ENCODE measurements at places on chromosomes 3 and 15.

DNA sequence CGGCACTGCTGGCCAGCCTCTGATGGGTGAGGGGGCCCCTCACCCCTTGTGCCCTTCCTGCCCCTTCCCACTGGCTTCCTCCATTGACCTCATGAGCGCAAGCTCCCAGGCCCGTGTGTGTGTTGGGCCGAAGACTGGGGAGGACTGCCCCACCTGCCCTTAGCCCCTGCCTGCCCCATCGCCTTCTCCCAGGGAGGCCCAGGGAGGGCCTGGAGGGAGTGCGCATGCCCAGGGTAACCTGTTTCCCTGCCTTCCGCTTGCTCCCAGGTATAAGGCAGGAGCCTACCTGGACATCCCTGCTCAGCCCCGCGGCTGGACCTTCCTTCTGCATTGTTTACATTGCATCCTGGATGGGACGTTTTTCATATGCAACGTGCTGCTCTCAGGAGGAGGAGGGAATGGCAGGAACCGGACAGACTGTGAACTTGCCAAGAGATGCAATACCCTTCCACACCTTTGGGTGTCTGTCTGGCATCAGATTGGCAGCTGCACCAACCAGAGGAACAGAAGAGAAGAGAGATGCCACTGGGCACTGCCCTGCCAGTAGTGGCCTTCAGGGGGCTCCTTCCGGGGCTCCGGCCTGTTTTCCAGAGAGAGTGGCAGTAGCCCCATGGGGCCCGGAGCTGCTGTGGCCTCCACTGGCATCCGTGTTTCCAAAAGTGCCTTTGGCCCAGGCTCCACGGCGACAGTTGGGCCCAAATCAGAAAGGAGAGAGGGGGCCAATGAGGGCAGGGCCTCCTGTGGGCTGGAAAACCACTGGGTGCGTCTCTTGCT, 8.8 kb downstream of the DLL4 start:
- DNase-seq: no peak

DNA sequence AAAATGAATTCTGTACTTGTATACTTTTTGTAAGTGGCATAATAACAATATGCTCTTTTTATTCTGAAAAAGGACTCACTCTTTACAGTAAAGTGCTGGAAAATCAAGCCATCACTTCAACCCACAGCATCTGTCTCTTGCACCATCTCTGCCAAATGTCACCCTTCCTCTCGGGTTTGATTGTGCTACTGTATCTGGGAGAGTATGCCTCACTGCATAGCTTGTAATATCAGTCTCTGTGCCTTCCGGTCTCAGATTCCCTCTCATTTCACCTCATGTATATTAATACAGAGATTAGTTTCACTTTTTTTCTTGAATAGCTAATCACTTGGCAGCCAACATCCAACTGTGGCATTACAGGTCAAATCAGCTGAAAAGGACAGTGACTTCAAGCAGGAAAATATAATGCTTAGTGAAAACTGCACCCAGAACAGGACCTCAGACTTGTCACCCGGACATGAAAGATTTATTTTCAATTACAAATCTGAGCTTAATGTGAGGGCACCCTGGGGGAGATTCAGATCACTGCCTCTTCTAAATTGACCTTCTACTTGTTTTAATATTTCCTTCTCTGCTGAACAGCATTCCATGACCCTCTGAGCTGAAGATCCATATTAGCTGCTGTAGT, 605.8 kb upstream of the NAALADL2 start:
- DNase-seq: no peak

DNA sequence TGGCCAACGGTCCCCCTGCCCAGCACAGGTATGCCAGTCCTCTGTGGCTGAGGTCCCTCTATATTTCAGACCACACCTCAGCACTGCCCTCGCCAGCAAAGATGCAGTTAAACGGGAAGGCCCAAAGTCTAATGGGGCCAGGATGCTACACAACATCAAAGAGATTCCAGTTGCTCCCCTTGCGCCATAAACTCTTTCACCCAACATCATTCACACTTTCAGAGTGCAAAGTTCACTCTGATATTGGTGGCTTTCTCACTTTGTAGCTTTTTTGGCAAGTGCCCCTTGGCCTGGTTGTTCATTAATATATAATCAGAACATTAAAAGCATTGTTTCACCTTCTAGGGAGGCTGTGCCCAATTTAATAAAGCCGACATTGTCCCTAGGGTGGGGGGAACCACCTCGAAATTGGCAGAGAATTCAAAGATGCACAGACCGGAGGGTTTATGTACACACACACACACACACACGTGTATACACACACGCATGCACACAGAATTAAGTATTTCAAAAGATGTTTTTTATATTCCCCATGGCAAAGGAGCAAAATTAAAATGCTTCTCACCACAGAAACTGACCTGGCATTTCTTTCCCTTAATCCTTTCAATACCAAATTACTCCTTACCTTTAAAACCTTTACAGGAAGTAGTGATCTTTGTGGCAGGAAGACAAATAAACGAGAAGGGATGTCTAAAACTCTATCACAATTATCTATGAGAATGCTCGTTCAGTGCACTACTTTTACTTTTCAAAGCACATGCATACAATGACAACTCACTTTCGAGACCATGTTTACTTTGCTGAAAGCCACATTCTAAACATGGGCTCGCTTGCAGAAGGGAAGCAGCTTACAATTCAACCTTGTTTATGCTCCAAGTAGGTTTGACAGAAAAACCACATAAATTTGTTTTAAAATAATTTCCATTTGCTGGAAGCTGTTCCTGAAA, 19.5 kb downstream of the LRIG1 start:
- DNase-seq: no peak

DNA sequence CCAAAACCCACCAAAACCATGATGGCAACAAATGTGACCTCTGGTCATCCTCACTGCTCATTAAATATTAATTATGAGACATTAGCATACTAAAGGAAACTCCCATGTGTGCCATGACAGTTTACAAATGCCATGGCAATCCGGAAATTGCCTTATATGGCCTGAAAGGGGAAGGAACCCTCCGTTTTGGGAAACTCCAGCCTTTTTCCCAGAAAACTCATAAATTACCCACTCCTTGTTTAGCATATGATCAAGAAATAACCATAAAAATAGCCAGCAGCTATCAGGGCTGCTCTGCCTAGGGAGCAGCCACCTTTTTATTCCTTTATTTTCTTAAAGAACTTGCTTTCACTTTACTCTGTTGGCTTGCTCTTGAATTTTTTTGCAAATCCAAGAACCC, 992.7 kb downstream of the NTRK3 start:
- DNase-seq: no peak

- DNase-seq: no peak
These were observed 465.3 kb downstream of the FGF12 start for GRCh38 chr3:192262001-192262400.

GRCh38 chr3:124699686-124700396, 30.4 kb upstream of the UMPS start:
- no peak for DNase-seq

- peak; percentile 4 for DNase-seq
These were observed 194.4 kb downstream of the ARRDC4 start for GRCh38 chr15:98154863-98155262.

DNA sequence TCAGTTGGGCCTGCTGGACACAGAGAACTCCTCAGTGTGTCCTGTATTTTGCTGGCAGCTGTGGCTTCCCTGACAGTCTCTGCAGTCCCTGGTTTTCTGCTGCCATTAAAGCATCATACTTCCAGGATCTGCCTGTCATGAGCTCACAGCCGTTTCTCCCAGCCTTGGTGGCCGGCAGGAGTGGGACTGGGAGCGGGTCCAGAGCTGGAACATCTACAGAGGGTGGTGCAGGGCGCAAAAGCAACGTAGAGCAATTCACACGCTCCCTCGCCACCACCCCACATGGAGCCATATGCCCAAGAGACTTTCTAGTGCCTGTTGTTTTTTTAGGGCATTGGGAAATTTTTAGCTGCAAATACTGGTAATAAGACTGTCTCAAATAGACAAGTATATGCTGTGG, 33.6 kb downstream of the ABTB1 start:
- no peak for DNase-seq

DNA sequence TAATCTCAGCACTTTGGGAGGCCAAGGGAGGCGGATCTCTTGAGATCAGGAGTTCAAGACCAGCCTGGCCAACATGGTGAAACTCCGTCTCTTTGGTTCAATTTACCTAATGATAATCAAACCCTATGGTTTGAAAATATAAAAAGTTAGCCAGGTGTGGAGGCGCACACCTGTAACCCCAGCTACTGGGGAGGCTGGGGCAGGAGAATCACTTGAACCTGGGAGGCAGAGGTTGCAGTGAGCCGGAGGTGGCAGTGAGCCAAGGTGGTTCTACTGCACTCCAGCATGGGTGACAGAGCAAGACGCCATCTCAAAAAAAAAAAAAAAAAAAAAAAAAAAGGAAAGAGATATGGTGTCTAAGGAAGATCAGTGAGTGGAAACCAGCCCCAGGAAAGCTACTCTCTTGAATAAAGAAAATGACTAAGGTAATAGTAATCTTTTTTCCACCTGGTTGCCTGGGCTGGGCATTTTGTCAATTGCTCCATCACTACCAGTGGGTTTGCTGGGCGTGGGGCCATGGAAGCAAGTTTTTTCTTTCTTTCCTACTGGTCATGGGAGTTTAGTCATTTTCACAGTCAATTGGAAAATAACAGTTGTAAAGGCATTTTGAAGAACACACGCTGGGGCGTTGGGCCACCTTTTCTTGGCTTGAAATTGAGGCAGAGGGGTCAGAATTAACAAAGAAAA, 387.6 kb upstream of the RGMA start:
- DNase-seq: no peak

DNA sequence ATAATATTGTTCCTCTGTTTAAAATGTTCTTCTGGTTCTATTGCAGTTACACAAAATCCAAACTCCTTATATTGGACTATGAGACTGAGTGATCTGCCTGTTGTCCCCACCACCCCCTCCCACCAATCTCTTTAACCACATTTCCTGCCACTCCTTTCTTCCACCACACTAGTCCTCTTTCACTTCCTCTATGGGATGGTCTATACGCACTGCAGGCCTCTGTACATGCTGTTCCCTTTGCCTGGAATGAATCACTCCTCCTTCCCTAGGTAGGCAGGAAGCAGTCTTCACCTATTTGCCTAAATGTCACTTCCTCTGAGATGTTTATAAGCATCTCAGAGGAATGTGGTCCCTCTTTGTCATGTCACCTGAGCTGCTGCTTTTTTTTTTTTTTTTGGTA, 4.0 kb downstream of the MAP2K1 start:
- DNase-seq: no peak

- no peak for DNase-seq
These were observed 10.4 kb upstream of the MNS1 start for GRCh38 chr15:56475351-56475750.

- DNase-seq: no peak
These were observed 73.8 kb downstream of the ABTB1 start for GRCh38 chr3:127746400-127747057.

- no peak for DNase-seq
These were observed 15.7 kb downstream of the KLHL18 start for GRCh38 chr3:47298439-47298838.

DNA sequence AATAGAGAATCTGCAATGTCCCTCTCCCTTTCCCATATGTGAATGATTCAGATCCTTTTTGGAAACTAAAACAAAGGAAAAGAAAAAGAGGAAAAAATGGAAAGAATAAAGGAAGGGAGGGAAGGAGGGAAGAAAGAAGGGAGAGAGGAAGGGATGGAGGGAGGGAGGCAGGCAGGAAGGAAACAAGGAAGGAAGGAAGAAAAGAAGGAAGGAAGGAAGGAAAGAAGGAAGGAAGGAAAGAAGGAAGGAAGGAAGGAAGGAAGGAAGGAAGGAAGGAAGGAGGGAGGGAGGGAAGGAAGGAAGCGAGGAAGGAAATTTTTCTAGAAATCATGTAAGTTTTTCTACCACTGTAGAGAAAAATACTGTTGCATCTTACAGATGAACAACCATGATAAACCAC, 215.0 kb upstream of the CBLB start:
- DNase-seq: no peak

DNA sequence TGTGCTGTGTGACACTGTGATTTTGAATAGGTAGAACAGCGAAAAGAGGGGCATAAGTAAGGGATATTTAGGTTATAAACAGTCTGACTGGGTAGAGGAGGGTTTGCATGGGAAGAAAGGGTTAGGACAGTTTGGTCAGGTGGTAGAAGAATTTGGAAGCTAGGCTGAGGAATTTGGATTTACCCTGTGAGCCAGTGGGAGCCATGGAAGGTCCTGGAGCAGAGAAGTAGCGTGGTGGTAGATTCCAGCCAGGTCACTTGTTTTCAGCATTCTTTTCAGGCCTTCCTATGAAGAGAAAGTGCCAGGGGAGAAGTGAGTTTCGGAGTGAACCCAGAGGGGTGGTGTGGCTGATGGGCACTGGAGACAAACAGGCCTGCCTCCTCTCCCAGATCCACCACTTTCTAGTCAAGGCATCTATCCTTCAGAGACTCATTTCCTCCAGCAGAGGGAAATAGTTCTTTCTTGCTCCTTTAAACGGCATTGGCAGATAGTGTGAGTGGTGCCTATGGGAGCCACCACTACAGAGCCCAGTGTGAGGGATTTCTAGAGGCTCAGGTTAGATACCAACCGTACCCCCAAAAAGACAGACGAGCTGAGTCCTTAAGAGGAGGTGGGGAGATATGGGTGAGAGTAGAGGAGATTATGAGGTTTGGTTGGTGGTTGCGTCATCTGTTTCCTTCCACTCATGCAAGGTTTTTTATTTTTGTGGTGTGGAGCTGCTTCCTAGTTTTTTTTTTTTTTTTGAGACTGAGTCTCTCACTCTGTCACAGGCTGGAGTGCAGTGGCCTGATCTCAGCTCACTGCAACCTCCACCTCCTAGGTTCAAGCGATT, 21.2 kb downstream of the PXK start:
- no peak for DNase-seq

DNA sequence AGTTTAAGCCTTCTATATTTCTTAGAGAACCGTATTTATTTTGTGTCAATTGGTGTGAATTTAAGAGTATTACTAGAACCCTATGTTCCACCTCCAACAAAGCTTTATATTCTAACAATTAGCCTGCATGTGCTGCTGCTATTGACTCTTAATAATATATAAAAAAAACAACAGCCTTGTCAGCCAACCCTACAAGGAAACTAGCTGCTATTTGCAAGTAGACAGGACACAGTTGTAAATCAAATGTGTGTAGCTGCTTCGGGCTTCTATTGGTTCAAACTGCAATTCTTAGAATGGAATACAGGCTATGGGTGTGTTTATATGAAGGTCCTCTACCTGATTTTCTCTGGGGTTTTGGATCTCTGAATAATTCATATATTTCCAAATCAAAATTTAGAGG, 60.7 kb downstream of the ZBTB20 start:
- DNase-seq: no peak

- no peak for DNase-seq
These were observed 216.0 kb upstream of the MCTP2 start for GRCh38 chr15:94015324-94015723.

DNA sequence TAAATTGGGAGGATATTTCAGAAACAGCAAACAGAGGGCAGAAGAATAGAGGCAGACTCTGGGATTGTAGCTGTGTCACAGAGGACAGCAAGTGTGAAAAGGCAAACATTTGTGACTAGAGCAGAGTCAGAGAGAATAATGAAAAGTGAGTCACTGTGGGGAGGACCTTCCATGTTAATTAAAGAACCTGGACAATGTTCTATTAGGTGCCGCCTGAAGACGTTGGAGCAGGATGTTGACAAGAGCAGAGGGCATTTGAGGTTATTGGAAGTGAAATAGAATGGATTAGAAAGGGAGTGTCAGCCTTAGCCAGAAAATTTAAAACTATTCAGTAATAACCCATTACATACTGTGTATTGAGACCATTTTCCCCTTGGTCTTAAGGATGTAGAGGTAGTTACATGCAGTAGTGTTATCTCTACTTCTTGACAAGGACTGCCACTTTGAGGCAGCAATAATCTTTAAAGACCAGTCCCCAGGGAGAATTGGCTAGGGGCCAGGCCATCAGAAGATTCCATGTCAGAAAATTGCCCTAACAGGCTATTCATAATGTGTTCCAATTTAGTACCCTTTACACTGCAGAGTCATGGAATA, 5.8 kb downstream of the ACKR2 start:
- DNase-seq: no peak

- peak; percentile 31 for DNase-seq
These were observed 19.6 kb downstream of the TIMP4 start for GRCh38 chr3:12139111-12139511.
